ENCODE measurements at places on chromosomes 1 and 21. TPM values are rescaled to one million over a fixed set of nuclear protein-coding genes. Genes with fewer than 3 reads are reported as not detected.

- peaks cover 4% of the 10 kb centered on the region for H3K36me3 ChIP-seq
- H3K27ac ChIP-seq = no peak overlapping the region
Measured at GRCh38 chr1:208115924-208116640, 128.1 kb downstream of the PLXNA2 start.

DNA sequence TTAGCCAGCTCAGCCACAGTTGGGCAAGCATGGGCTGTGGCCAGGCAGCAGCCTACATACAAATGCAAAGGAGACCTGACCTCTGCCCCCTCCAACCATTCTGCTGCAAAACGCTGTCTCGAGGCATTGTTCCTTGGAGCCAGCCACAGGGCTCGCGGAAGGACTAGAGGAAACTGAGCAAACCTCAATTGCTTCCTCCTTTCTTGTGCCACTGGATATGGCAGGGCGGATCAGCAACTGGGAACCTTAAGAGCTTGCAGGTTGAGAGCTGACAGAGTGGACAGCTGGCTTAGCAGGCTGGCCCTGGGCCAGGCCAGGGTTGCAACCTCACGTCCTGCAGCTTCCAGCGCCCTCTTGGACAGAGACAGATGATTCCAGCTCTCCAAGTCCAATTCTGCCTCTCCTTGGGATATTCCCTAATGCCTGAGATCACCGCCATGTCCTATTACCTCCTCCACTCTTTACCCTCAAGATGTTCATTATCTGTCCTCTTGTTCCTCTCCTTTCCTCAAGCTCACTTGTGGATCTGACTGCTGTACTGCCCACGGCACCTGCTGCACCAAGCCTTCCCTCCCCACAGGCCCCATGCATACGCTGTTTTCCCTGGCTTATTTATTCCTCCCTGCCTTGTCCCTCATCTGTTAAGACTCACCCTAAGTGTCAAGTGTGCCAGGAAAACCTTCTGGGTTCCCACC, 67.5 kb downstream of the SDC3 start:
- H3K27me3 ChIP-seq = no peaks in the 10 kb centered on the region
- H3K4me1 ChIP-seq = peaks cover 13% of the 10 kb centered on the region
- no peaks in the 10 kb centered on the region for H3K36me3 ChIP-seq
- H3K27ac ChIP-seq = no peak overlapping the region
- peak; percentile 69 for DNase-seq

- H3K27me3 ChIP-seq = no peaks in the 10 kb centered on the region
- no peaks in the 10 kb centered on the region for H3K36me3 ChIP-seq
- no peak overlapping the region for H3K27ac ChIP-seq
- DNase-seq = no peak
- no peaks in the 10 kb centered on the region for H3K4me1 ChIP-seq
Measured at GRCh38 chr1:110597966-110598365, 8.2 kb downstream of the KCNA2 start.

The CYP4A22 gene
- total RNA-seq = 0.54 TPM

The LRRC53 gene
- not detected for total RNA-seq

DNA sequence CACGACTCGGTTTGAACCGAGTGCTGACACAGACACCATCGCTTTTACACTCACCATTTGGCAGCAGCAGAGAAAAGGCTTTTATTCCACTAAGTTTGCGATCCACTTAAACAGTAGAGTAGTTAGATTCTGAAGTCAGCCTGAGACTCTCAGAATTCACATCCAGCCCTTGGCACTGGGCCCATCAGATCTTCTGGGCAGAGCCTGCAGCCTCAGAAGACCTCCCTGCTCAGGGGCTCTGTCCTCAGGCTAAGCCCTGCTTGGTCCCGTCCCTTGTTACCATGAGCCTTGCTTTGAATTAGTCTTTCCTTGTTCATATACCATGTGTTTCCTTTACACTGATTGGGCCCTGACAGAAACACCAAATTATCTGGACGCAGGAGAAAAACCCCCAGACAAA, 41.4 kb upstream of the AJAP1 start:
- DNase-seq = no peak
- no peaks in the 10 kb centered on the region for H3K27me3 ChIP-seq
- no peak overlapping the region for H3K4me3 ChIP-seq
- H3K4me1 ChIP-seq = no peaks in the 10 kb centered on the region

GRCh38 chr21:42931560-42932235, 6.3 kb upstream of the ERVH48-1 start:
- H3K36me3 ChIP-seq = no peaks in the 10 kb centered on the region
- no peak overlapping the region for H3K27ac ChIP-seq
- H3K4me3 ChIP-seq = no peak overlapping the region
- H3K27me3 ChIP-seq = no peaks in the 10 kb centered on the region
- no peaks in the 10 kb centered on the region for H3K4me1 ChIP-seq

GRCh38 chr1:59317780-59318179, 20.9 kb downstream of the FGGY start:
- no peak overlapping the region for H3K27ac ChIP-seq

The FTCD gene
- not detected for total RNA-seq

The INSRR gene
- total RNA-seq = 0.03 TPM

GRCh38 chr1:222898191-222898527, 83.3 kb downstream of the DISP1 start:
- no peak for DNase-seq
- peak overlapping the region; percentile 47 for H3K27ac ChIP-seq

DNA sequence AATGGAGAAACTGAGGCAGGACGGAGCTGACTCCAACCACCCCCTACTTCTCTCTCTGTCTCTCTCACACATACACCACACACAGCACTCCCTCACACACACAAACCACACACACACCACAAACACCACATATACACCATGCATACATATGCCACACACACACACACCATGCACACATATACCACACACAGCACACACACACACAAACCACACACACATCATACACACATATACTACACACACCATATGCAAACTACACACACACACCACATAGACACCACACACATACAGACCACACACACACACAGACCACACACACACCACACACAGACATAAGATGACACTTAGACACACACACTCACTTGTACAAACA, 94.3 kb downstream of the RIPK4 start:
- DNase-seq = no peak
- H3K36me3 ChIP-seq = no peaks in the 10 kb centered on the region
- no peak overlapping the region for H3K4me3 ChIP-seq
